ENCODE measurements at places on chromosomes 7 and 10.

GRCh38 chr10:116766241-116766827 lies 24.0 kb upstream of the HSPA12A start:
- no peak for DNase-seq

DNA sequence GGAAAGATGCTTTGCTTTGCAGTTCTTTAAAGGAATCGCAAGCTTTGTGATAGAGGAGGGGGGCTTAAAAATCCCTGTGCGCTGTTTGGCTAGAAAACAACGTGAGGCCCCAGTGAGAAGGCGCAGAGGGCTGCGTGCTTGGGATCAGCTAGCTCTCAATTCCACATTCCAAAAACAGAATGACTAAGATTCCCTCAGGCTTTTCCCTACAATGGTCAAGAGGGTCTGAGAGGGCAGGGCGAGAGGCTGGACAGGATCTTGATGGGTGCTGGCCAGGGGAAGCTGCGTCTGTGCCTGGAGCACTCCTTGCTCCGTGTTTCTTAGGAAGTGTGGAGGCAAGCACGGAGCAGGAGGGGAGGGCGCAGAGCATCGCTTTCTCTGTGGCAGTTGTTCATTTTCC lies 72.1 kb upstream of the INHBA start:
- no peak for DNase-seq

- no peak for DNase-seq
These were observed 236.5 kb upstream of the KAT6B start for GRCh38 chr10:74589851-74590250.

GRCh38 chr7:51471210-51471980 lies 154.8 kb upstream of the COBL start:
- no peak for DNase-seq

- DNase-seq, result no peak
These were observed 10.2 kb upstream of the ZFYVE27 start for GRCh38 chr10:97726636-97727178.

- no peak for DNase-seq
These were observed 415.0 kb downstream of the SFMBT2 start for GRCh38 chr10:6995831-6996230.

DNA sequence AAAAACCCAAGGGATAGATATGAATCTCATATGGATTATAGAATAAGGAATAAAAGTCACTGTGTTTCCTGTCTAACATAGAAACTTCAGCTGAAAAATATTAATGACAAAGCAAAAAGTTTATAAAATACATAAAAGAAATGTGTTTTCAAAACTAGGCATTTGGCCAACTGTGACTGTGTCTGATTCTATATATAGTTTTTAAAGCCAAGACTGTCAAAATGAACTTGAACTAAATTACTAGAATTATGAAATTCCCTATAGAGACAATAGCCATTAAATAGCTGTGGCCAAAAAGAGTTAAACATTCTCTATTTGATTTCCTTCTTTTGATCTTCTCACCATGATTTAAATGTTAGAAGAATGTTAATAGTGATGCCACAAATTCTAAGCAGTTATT lies 311.2 kb upstream of the SEMA3D start:
- no peak for DNase-seq

GRCh38 chr10:43781480-43782361 lies 133.0 kb upstream of the ZNF32 start:
- DNase-seq, result no peak

GRCh38 chr10:112045938-112046337 lies 137.6 kb downstream of the GPAM start:
- no peak for DNase-seq

DNA sequence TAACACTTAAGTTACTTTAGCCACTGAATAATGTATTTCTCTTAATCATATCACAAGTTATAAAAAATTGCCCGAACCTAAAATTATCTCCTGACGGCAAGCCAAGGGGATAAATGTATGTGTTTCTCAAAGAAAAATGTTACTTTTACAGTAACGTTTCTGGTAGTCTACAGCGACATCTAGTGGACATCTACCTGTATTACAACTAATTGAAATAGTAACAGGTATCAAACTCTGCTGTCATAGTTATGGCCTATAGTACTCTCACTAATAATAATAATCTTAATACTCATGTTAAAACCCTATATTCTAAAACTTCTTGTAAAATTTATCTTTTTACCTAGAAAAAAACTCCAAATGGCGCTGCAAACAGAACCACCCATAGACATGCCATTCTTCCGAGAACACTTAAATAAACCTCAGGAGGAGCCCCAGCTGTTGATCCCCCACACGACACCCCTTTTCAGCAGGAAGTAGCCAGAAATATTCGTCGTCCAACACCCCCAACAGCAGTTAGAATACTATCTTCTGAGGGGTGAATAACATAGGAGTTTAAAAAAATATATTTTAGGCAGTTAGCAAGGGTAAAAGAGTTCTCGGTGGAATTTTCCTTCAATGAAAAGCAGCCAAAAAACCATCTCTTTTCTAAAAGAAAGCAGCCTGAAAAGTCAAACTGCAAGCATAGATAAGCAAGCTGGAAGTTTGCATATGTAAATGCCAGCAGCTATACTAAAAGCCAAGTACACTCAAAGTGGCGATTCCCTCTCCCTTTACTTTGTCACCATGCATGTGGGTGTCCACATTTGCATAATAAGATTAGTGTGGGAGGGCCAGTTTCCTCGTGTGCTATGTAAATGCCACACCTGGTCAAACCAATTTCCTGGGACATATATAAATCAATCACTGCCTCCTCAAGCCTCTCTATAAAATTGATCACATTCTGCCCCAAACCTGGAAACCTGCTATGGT lies 40.5 kb upstream of the ZNF107 start:
- no peak for DNase-seq

DNA sequence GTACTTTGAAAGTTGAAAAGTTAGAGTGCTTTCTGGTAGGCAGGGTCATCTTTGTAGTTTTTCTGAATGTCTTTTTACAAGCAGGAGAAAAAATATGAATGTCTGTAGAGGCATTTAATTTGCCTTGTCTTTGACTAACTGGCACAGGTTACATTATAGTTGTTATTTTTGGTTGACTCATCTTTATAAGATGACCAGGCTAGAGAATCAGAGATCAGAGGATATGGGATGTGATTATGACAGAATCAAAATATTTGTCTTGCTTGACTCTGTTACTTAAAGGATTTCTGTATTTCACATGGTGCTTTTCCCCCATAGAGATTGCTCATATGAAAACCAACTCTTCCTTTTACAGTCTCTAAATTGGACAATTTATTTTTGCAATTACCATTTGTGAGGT lies 2.4 kb downstream of the ZMYND11 start:
- peak; percentile 12 for DNase-seq

DNA sequence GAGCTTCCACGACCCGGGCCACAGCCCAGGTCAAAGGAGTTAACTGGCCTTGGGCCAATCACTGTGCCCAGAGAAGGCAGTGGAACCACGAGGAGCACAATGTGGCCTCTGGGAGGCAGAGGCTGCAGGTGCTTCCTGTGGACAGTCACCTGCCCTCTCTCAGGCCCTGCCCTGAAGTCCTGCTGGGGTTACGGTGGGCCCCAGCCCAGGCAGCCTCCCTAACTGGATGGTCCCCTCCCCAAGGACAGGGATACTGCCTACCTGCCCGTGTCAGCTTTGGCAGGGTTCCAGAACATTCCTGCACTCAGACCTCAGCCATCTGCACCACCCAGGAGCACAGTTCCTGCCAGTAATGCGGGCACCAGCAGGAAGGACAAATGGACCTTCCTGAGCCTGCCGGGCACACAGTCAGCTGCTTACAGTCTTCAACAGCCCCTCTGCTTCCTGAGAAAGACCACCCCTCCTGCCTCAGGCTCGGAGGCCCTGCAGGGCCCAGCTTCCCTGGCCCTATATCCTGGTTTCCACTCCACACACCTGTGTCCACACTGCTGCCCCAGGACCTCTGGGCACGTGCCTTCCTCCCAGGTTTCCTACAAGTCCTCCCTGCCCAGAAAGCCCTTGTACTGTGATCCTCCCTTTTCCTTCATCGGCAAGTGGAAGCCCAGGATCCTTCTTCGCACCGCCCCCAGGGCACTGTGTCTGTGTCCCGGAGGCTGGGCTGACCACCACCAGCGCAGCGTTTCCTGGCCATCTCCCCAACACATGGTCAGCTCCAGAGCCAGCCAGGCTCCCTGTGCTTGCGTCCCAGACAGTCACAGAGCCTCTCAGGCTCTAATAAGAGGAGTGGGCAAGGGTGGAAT lies 23.3 kb downstream of the WDR86 start:
- DNase-seq, result no peak

DNA sequence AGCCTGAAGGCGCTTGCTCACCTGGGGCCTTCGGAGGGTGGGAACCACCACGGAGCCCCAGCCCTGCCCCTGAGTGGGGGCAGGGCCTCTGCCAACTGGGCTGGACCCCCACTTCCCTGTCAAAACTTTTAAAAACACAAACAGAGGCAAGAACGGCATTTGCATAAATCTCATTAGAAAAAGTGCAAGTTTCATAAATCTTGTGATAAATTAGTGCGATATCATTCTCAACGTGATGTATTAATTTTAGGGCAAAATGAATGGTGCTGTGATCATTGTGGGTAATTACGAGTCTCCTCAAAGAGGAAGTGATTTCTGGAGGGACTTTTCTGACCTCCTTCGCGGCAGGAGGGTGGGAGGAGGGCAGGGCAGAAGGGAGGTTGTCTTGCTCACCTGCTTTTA lies 98.3 kb downstream of the CDH23 start:
- DNase-seq, result no peak

DNA sequence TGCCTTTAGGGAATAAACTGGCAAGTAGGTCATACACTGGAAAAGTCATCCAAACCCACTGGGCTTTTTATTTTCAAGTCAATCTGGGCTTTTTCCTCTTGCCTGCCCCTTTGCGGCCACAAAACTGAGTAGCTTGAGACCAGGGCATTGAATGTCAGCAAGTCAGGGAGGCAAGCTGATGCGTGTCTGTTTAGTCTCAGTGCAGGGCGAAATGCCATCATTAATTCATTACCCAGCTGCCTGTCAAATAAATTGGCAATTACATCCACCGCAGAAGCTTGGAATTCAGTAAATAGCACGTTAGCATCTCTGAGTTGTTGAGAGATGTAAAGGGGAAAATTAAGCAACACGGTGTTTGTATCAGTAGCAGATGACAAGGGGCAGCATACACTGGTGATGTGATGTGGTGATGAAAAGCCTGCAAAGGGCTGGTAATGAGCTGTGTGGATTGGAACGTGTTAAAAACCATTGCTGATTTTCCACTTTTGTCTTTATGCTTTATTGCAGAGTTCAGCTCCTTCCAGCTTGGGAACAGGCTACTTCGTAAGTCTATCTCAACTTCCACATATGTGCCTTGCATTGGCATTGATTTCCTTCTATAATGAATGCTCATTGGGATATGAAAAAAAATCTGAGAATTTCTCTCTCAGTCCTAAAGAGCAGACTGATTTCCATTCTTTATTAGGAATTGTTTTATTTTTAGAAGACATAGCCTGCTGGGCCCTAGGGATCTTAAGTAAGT lies 535.9 kb downstream of the AUTS2 start:
- DNase-seq, result no peak

DNA sequence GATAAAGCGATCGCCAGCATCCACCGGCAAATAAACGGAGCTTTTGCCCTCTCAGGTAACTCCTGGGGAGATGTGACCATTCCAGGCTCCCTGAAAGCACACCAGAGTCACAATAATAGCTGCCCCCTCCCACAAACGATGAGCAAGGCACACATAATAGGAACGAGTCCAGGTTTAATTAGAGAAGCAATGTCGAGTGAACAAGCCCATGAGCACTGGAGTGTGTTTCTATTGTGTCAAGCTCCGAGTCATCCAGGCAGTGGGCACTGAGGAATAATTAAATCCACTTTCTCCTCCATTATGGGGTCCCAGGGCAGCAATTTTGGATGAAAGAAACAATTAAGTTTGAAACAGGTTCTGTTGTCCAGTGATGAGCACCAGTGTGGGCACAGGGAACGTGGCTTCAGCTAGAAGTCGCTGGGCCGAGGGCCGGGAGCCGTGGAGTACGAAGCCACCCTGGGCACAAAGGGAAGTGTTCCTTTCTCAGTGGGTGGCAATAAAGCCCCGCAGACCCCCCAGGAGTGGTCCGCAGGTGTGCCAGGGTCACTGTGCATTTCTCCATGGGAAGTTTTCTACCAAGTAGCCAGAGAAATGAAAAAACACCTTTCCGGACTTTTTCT lies 12.0 kb downstream of the PNLIPRP2 start:
- no peak for DNase-seq

DNA sequence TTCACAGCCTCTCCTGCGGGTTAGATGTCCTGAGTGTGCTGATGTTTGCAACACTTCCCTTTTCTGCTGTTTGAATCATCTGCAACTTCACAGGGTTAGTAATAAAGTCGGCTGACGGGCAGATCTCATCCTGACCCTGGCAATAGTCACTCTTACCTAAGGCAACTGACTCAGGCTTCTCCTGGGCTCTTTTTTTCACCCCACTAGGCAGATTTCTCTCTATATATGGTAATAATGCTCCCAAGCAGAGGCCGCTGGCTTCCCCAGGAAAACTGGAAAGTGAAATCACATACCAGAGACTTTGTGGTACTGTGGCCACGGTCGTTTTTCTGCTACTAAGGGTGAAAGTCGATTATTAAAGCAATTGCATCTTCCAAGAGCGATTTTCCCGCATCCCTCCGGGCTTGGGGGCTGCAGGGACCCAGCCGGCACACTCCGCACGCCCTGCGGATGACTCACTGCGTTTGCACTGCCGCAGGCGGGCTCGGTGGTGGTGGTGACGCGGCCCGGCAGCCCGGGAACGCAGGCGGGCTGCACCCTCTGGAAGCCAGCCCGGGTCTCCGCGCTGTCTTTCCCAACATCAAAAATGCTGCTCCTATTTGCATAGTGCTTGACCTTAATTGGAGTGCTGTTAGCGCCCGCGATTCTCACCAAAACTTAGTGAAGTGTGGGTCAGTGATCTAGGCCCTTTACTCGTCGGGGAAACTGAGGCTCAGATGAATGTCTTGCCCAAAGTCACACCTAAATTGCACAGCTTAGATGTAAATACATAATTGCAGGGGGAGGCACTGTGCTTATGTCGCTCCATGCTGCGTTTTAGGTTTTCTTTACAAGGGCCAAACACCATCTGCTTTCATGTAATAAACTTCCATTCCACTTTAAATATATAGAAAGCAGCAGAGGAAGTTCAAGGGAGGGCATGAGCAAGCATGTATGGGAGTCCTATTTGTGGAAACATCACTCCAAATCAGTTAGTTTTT lies 47.6 kb upstream of the ITGB1 start:
- peak; percentile 95 for DNase-seq

- DNase-seq, result no peak
These were observed 548.5 kb downstream of the TCERG1L start for GRCh38 chr10:130763071-130763470.

Data from SJSA1 (cell line).